ENCODE measurements at places on chromosomes 6 and 20. TPM values are rescaled to one million over a fixed set of nuclear protein-coding genes. Genes with fewer than 3 reads are reported as not detected.

GRCh38 chr6:153162646-153163045 lies 31.6 kb upstream of the RGS17 start:
- DNase-seq: no peak

- DNase-seq: no peak
Measured at GRCh38 chr6:9927275-9927674, 487.6 kb downstream of the TFAP2A start.

DNA sequence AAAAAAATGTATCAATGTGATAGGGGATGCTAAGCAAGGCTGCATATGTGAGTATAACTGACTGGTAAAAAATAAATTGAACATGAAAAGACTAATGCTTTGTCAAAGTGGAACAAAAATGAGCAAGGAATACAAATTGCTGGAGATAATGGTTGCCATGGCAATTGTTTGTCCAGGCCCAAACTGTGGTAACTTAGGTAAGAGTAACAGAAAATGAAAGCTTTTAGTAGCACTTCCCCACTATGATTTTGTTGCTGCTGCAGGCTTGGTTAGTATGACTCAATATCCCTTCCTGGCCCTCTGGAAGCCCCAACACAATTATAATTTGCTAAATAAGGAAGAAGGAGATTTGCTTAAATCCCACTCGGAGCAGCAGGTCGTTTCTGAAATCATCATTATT lies 577.1 kb downstream of the DOK5 start:
- DNase-seq: no peak

- no peak for DNase-seq
Measured at GRCh38 chr6:45036103-45036502, 292.0 kb upstream of the RUNX2 start.

Gene HMGCLL1
- polyA plus RNA-seq: 2.5 TPM

GRCh38 chr6:2977799-2978590 lies 6.6 kb upstream of the SERPINB6 start:
- no peak for DNase-seq

Gene SLC12A5
- polyA plus RNA-seq: 1.0 TPM
